ENCODE measurements at places on chromosomes 7 and 10.

DNA sequence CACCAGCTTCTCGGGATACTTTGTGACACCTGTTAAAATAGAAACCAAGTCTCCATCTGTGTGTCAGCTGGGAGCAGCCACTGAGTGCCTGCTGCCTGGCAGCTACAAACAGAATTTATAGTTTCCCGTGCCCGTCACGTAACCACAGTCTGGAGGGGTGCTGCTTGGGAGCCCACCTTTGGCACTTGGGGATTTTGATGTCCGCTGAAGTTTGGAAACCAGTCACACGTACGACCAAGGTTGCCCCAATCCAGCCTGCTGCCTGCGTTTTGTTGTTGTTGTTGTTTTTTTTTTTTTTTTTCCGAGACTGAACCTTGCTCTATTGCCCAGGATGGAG lies 1.6 kb downstream of the TRRAP start:
- DNase-seq = no peak

GRCh38 chr10:86066696-86067095 lies 299.9 kb downstream of the GRID1 start:
- DNase-seq = no peak

GRCh38 chr10:90859321-90859751 lies 1.5 kb upstream of the HTR7 start:
- DNase-seq = no peak

GRCh38 chr7:159317294-159317693 lies 172.6 kb upstream of the VIPR2 start:
- DNase-seq = no peak

DNA sequence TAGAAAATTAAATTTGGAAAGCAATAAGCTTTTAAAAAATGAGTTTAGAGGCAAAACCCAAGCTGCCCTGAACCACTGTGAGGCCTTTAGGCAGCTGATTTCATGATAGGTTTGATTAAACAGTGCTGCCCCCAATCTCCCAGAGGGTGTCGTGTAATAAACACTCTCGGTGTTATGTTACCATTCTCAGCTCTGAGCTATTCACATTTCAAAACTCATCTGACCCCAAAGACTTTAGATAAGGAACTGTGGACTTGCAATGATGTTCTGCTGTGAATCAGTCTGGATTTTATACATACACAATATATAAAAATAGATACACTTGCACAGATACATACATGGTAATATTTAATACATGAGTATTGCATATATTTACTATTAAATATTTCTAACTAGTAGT lies 120.4 kb downstream of the MALRD1 start:
- DNase-seq = no peak

- DNase-seq = no peak
These were observed 985 bp upstream of the CYTH3 start for GRCh38 chr7:6273380-6273837.

DNA sequence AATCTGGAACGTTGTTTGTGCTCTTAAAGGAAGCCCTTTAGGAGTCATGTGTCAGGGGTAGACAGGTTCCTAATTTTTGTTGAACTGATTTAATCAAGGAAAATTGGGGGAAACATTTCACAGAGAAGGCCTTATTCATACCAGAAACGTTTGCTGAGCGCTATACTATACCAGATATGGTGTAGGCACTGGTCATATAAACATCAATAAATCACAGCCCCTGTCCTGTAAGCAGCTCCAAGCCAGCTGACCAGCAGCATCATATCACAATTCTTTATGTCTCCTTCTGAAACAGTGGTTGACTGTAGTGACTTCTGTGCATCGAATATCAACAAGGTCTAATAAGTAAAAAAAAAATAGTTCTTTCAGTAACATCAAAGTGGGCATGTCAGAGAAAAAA lies 1.1 kb downstream of the TMEM178B start:
- DNase-seq = no peak

DNA sequence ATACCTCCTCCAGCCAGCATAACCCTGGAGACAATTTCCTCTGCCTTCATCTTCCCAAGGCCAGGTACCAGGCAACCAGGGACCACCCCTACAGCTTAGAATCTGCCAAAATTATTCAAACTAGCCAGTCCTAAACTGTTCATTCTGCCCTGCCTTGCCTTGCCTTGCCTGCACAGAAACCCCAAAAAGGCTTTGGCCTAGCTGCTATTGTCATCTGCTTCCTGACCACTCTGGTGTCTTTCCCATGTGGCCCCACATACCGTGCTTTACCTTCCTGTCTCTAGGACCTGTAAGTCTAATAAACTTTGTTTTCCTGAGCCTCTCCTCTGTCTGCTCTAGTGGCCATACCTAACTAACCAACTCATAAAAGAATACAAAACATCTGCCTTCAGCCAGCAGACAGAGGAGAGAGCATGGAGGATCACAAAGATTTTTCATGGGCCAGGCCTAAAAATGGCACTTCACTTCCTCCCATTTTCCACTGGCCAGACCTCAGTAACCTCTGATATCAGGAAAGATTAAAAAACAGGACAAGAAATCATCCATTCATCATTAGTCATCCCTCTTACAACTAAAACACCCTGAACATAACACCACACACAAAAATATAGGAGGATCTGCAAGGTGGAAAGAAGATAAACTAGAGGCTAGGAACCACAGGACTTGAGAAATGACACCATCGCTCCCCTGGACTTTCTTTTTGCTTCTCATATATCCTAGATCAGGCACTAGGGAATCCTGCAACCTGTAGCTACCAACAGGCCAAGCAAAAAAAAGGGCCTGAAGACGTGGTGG lies 51.5 kb downstream of the IMMP2L start:
- DNase-seq = no peak

DNA sequence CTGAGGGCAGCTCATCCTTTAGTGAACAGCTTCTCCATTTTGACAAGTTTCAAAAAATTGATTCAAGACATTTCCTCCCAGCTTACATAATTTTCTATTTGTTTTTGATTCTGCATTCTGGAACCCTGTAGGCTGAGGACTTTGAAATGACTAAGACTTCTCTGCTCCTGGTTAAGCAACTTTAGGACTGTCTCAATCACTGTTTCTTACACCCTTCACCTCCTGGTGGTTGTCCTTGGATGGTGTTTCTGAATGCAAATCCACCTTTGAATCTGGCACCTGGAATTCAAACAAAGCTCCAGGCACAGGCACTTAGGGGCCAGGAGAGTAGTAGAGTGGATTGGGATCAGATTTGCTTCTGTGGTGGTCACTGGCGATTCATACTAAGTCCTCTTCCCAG lies 595.5 kb downstream of the LRMDA start:
- DNase-seq = no peak

DNA sequence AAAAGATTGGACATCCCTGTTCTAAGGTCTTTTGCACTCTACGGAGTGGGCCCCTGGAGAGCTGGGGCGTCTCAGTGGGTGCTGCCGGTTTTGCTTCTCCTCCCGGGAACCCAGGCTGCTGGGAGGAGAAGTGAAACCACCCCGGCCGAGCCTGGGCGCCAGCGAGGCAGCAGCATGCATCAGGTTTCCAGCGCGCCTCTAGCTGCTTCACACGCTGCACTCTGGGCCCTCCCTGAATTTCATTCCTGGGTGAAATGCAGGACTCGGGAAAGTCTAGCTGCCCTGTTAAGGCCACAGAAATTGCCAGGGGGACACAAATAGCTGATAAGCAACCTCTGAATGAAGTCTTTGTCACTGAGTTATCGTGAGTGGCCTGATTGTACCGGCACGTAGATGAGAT lies 127.4 kb downstream of the TRRAP start:
- no peak for DNase-seq

DNA sequence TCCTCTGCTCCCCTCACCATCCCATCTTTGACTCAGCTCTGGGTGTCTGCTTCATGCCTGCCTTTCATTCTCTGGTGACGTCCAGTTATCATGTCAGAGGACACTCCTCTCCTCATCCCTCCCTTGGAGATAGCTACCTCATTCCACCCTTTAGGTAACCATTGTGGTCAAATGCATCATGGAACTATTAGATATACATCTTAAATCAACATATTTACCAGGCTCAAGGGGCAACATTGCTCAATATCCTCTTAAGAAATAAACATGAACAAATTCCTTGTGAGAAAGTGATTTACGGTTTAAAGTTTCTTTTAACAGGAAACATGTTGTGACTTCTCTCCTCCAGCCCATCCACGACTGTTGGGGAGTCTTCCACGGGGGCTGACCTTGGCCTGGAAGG lies 511.6 kb upstream of the IGFBP3 start:
- no peak for DNase-seq

- DNase-seq = no peak
These were observed 808.7 kb upstream of the AUTS2 start for GRCh38 chr7:68789597-68789996.

- no peak for DNase-seq
These were observed 1082.4 kb downstream of the KCNMA1 start for GRCh38 chr10:76555067-76555670.

DNA sequence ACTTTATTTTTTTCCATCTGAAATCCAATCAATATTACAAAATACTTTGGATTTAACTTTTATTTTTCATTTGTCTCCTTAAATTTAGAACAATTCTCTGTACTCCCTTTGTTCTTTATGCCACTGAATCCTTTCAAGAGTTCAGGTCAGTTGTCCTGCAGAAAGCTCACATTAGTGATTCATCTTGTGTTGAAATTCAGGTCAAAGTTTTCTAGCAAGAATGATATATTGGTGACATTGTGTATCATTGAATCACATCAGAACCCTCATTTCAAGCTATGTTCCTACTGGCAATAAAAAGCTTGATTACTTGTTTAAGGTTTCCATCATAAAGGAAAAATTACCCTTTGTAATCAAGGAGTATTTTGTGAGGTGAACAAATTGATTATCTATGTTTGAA lies 378.8 kb upstream of the STEAP1 start:
- no peak for DNase-seq

- no peak for DNase-seq
These were observed 568.1 kb upstream of the LRRN3 start for GRCh38 chr7:110522761-110523200.

- no peak for DNase-seq
These were observed 41.1 kb upstream of the IL15RA start for GRCh38 chr10:6018422-6018821.

DNA sequence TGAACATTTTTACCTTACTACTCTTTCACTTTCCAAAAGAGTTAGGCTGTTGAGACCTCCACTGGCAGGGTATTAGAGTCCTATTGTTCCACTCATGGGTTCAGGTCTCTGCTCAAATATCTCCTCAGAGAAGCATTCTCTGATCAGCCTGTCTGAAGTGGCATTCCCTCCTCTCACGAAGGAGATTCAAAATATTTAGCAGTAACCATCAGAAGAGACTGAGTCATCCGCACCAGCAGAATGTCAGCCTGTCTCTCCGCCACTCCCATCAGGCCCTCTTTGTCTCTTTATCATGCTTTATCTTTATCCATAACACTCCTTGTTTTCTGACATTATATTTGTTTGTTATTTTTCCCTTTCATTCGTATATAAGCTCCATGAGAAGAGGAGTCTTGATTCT lies 79.1 kb downstream of the AASS start:
- DNase-seq = no peak

DNA sequence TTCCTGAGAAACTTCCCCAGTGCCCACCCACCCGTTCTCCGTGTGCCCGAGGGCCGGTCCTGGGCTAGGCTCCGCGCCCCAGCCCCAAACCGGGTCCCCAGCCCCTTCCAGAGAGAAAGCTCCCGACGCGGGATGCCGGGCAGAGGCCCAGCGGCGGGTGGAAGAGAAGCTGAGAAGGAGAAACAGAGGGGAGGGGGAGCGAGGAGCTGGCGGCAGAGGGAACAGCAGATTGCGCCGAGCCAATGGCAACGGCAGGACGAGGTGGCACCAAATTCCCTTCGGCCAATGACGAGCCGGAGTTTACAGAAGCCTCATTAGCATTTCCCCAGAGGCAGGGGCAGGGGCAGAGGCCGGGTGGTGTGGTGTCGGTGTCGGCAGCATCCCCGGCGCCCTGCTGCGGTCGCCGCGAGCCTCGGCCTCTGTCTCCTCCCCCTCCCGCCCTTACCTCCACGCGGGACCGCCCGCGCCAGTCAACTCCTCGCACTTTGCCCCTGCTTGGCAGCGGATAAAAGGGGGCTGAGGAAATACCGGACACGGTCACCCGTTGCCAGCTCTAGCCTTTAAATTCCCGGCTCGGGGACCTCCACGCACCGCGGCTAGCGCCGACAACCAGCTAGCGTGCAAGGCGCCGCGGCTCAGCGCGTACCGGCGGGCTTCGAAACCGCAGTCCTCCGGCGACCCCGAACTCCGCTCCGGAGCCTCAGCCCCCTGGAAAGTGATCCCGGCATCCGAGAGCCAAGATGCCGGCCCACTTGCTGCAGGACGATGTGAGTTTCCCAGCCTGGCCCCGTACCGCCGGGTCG lies at the start of gene SCD:
TSS of gene SCD (plus strand) at position 469 of the 803 bp plus-strand sequence. CDS start at position 741, 272 bp downstream.
- peak; percentile 97 for DNase-seq

DNA sequence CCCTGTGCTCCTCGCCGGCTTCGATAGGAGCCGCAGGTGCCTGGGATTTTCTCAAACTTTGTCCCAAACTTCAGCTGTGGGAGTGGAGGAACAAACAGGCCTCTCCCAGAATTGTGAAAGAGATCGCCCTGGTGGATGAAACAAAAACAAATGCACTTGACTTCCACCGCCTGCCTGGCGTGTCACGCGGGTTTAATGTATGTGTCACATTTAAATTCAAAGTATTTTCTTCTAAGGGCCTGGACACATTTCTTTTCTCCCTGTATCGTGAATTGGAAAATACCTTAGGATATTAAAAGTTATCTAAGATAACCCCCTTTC lies 694 bp upstream of the WASL start:
- DNase-seq = no peak

- DNase-seq = no peak
These were observed 108.1 kb downstream of the CFTR start for GRCh38 chr7:117587931-117588330.

DNA sequence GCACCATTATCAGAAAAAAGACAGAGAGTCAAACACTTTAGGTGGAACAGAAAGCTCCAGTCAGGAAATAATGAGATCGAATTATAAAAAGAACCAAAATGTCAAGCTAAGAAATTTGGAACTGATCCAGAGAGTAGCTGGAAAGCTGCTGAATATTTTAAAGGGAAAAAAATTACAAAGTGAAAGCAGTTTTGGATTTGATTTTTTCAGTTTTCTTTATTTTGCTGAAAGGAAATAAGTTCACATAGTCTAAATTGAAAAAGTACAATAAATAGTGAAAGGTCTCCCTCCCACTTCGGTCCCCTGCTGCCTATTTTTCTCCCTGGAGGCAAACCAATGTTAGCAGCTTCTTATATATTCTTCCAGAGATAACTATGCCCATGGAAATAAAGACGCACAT lies 11.3 kb upstream of the TOMM7 start:
- no peak for DNase-seq

DNA sequence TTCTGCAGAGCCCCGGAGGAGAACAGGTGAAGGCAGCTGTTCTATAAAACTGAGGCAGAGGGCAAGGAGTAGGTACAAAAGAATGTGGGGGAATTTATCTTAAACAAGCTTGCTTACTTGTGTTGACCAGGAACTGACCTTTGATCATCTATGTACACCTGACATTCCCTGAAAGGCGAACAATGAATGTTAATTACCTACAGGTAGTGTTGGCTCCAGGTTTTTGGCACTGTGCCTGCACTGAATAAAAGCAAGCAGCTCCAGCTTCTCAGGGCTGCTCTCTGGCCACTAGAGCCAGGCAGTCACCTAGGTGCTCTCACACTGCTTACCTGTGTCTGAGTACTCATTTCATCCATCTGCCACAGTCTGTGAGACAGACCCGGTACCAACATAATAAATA lies 87.0 kb downstream of the RAPGEF5 start:
- DNase-seq = no peak
